Heart right ventricle (tissue), 16 donors: ENCODE measurements at places on chromosomes 2 and 18. TPM values are rescaled to one million over a fixed set of nuclear protein-coding genes. Genes with fewer than 3 reads are reported as not detected.

DNA sequence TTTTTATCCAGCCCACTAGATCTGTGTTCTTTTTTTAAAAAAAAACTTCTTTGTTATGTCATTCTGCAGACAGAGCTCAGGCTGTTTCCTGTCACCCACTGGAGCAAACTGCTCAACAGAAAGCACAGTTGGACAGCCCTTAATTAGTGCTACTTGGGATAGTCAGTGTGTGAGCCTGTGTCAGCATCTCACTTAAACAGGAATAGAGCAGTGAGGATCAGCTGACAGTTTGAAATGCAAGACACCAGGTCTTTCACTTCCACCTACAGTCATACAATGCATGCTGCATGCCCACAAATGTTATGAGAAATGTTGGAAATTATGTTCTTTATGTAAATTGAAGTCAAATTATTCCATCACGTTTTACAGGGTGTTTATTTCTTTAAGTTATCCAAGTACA, 174.9 kb downstream of the NR4A2 start:
- no peaks in the 10 kb centered on the region for H3K36me3 ChIP-seq
- no peak overlapping the region for H3K27ac ChIP-seq
- no peak overlapping the region for H3K4me3 ChIP-seq
- no peaks in the 10 kb centered on the region for H3K27me3 ChIP-seq
- H3K4me1 ChIP-seq: no peaks in the 10 kb centered on the region

- H3K27ac ChIP-seq: no peak overlapping the region
- no peak for DNase-seq
- H3K4me1 ChIP-seq: peaks cover 12% of the 10 kb centered on the region
- H3K27me3 ChIP-seq: no peaks in the 10 kb centered on the region
These were observed 59.7 kb downstream of the SCG2 start for GRCh38 chr2:223542501-223542900.

DNA sequence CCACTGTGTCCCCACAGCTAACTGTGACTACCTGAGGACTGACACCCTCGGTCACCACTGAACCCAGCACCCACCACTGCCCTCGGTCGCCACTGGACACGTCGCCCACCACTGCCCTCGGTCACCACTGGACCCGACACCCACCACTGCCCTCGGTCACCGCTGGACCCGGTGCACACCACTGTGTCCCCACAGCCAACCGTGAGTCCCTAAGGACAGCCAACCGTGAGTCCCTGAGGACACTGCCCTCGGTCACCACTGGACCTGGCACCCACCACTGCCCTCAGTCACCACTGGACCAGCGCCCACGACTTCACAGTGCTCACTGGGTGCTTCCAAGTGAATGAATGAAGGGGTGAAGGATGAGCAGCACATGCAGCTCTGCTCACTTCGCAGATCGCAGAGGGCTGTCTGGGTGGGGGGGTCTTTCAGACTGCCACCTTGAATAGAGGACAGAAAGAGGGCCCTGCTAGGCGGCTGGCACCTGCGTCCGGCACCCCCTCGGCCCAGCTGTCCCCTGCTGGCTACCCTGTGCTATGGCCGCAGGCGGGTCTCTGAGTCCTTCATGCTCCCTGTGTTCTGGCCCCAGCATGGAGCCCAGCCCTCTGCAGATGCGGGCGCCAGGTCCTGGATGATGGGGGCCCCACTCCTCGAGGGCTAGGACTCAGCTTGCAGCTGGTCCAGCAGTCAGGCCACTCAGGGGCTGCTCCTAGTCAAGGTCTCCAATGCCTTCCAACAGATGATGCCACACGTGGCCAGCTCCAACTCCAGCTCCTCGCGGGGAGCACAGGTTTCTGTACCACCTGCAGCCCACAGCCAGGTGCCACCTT, 51.4 kb upstream of the GPC1 start:
- no peak for DNase-seq
- no peaks in the 10 kb centered on the region for H3K27me3 ChIP-seq
- H3K4me1 ChIP-seq: peaks cover 7% of the 10 kb centered on the region
- no peaks in the 10 kb centered on the region for H3K36me3 ChIP-seq

- no peak overlapping the region for H3K27ac ChIP-seq
- peaks cover 4% of the 10 kb centered on the region for H3K4me1 ChIP-seq
- no peak overlapping the region for H3K4me3 ChIP-seq
- DNase-seq: no peak
- no peaks in the 10 kb centered on the region for H3K27me3 ChIP-seq
These were observed 96.0 kb downstream of the SOS1 start for GRCh38 chr2:39024833-39025232.

Gene STARD6
- not detected for total RNA-seq

Gene C2orf92
- total RNA-seq: 2.6 TPM
